ENCODE measurements at places on chromosomes 6 and 20.

DNA sequence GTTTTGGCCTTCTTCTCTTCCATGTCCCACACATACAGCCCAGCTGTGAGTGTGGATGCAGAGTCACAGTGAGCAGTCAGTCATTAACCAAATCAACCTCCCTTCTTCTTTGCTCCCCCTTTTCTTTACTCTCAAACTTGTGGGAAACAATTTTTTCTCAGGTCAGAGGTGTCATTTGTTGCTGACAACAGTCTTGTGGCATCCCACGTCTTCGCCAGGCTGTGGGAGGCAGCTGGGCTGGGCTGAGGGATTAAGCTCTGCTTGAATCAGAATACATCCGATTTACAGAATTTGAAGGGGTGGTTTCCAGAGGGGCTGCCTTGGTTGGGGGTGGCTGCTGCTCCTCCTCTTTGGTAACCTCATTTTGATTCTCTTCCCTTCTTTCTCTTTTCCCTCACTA, 40.5 kb downstream of the SCGN start:
- DNase-seq, result no peak

DNA sequence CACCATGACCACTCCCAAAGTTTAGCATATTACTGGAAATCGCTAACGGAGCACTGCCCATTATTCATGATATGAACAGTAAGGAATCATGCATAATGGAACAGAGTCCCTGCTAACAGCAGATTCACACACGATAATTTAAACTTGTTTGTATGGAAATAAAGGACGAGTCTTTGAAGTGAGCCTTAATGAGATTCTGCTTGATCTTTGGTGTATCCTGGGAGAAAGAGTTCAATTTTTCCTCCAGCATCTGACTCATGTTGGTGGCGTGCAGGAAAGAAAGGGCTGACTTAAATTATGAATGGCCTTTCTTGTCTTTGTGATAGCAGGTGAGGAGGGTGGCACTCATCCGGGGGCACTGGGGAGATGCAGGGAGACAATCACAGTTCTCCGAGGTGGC, 194.6 kb downstream of the ZNF217 start:
- DNase-seq, result no peak

DNA sequence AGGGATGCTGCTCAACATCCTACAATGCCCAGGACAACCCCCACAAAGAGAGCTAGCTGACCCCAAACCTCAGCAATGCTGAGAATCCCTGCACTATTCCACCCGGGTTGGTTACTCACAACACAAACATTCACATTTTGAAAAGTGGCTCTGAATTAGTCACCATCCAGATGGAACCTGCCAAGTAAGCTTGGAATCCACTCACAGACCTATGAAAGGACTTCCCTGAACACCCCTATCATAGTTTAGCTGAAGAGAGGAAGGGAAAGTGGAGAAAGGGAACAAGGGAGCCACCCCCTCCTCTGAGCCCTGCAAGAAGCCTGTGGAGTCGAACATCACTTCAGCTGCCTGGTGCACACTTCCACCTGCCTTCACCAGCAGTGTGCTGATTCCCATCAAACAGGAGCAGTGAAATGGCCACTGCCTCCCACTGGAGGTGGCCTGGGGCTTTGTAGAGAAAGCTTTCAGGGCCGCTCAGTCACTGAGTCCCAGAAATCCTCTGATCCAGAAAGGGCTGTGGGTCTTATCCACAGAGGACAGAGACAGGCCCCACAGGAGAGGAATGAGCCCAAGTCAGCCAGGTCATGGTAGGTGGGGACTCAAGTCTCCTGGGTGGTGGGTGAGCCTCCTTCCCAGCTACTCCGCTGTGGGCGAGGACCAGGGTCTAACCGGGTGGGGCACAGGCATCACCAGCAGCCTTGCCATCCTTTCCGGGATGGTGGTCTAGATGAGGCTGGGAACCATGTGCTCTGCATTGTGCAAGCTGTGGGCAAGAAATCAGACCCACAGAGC, 203.7 kb downstream of the SYNDIG1 start:
- DNase-seq, result no peak

DNA sequence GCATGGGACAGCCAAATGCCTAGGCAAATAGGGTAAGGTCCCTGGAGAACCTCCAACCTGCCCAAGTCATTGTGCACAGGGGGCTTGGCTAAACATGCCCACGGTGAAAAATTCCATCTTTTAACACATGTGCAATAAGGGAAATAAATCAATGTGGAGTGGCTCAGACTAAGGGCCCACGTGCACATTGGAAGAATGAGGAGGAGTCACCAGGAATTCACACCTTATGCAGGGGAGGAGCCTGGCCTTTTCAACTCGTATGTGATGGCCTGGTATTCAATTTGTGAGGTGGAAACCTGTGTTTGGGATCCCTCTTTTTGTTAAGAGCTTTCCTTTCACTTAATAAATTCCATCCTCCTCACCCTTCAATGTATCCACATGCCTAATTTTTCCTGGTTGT, 12.6 kb downstream of the C6orf52 start:
- DNase-seq, result no peak

DNA sequence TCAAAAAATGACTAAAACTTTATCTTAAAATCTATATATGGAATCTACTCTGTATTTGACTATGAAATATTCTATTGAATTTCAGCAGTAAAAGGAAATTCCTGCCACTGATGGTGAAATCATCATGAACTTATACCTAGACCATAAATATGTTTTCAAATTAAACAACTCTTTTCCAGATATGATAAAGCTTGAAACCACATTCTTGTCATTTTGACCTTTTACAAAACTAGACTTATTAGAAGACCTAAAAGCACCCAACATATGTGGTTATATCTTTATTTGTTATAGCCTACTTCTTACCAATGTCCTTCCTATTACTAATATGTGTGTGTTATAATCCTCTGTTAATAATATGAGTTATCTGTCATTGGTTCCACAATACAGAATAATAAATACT, 35.3 kb downstream of the FRK start:
- no peak for DNase-seq

GRCh38 chr6:121297694-121298093, 36.6 kb downstream of the TBC1D32 start:
- no peak for DNase-seq
